ENCODE measurements at places on chromosomes 5 and 9. TPM values are rescaled to one million over a fixed set of nuclear protein-coding genes. Genes with fewer than 3 reads are reported as not detected.

DNA sequence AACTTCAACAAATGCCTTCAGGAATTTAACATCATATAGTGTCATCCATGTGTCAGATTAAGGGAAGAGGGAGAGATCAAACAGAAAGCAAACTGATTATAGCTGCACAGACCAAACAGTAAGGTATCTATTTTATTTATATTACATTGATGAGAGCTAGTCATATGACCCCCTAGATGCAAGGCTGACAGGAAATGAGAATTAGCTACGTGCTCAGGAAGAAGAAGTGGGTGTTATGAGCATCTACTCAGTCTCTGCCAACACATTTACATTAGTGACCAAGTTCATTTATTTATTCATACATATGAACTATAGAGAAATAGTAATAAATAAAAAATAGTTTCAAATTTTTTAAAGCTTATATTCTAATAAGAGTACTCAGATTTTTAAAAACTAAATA is 787.3 kb downstream of the KCTD16 start:
- H3K27me3 ChIP-seq, result no peaks in the 10 kb centered on the region
- H3K4me1 ChIP-seq, result no peaks in the 10 kb centered on the region
- no peak for DNase-seq
- H3K27ac ChIP-seq, result no peak overlapping the region

SKP2 gene
- total RNA-seq, result 49.7 TPM

TRPM3 gene
- total RNA-seq, result not detected

- no peaks in the 10 kb centered on the region for H3K27me3 ChIP-seq
- DNase-seq, result no peak
Measured at GRCh38 chr9:120902569-120903535, 23.7 kb downstream of the TRAF1 start.

GRCh38 chr5:114948363-114948762 is 221.3 kb downstream of the TRIM36 start:
- no peaks in the 10 kb centered on the region for H3K4me1 ChIP-seq
- no peak for DNase-seq
- H3K27ac ChIP-seq, result no peak overlapping the region
- H3K4me3 ChIP-seq, result no peak overlapping the region

MEIKIN gene
- not detected for total RNA-seq

GRCh38 chr5:145936401-145937131 is at the start of gene SH3RF2:
Gene SH3RF2 (plus strand): TSS chr5:145936578. CDS start chr5:145937929, 1,351 bp downstream.
- H3K36me3 ChIP-seq, result no peaks in the 10 kb centered on the region
- no peak within 1 kb of the TSS for H3K27ac ChIP-seq
- H3K27me3 ChIP-seq, result no peaks in the 10 kb centered on the region
- H3K4me3 ChIP-seq, result no peak within 1 kb of the TSS
- no peaks in the 10 kb centered on the region for H3K4me1 ChIP-seq

DNA sequence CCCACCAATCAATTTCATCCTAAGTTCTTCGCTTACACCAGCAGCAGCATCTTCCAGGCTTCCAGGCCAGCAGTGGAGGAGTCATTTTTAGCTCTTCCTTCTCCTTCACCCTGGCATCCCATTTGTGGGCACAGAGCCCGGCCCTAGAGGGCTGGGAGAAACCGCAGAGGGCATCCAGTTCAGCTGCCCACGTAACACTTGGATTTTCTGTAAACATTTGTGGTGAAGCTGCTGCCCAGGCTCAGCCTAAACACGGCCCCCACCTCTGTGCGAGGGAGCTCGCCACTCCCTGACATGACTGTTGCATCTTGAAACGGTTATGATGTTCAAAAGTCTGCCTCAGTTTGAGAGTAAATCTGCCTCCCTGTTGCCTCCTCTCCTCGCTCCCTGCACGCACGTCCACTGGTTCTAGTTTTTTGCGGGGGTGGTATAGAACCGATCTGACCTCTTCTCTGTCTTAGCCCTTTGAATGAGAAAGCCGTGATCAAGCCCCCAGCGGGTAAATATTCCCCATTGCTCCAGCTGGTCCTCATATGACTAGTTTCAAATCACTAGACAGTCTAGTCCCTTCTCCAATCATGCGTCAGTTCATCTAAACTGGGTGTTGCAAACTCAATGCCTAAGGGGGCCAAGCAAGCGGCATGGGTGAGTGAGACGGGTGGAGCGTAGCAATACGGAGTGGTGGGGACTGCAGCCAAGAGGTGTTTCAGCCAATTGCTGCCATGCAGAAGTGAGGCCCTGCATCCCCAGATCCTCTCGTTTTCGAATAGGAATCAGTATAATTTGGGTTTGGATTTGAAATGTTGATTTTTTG is 34.9 kb upstream of the N4BP3 start:
- no peak for DNase-seq
- H3K27me3 ChIP-seq, result no peaks in the 10 kb centered on the region
- H3K27ac ChIP-seq, result no peak overlapping the region
- no peaks in the 10 kb centered on the region for H3K36me3 ChIP-seq

DNA sequence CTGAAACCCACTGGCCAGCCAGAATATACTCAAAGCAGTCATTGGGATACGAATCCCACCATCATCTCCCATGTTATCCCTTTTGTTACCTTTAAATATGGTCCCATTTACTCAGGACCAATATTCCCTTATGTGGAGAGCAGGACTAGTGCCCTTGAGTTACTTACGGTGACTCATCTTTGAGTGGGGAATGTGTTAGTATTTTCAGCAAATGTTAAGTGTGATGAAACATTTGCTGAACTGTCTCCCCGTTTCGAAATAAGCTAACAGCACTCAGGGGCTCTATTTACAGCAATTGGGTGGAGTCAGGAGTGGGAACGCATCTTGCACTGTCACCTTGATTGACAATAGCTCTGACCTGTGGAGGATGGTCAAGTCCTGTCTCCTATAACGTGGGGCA is 67.4 kb downstream of the CTSL start:
- H3K36me3 ChIP-seq, result no peaks in the 10 kb centered on the region
- H3K4me1 ChIP-seq, result 0 out of 2 replicates have a peak, but pooled peaks cover 3% of the 10 kb centered on the region
- no peaks in the 10 kb centered on the region for H3K27me3 ChIP-seq
- no peak overlapping the region for H3K27ac ChIP-seq
- H3K4me3 ChIP-seq, result no peak overlapping the region

DNA sequence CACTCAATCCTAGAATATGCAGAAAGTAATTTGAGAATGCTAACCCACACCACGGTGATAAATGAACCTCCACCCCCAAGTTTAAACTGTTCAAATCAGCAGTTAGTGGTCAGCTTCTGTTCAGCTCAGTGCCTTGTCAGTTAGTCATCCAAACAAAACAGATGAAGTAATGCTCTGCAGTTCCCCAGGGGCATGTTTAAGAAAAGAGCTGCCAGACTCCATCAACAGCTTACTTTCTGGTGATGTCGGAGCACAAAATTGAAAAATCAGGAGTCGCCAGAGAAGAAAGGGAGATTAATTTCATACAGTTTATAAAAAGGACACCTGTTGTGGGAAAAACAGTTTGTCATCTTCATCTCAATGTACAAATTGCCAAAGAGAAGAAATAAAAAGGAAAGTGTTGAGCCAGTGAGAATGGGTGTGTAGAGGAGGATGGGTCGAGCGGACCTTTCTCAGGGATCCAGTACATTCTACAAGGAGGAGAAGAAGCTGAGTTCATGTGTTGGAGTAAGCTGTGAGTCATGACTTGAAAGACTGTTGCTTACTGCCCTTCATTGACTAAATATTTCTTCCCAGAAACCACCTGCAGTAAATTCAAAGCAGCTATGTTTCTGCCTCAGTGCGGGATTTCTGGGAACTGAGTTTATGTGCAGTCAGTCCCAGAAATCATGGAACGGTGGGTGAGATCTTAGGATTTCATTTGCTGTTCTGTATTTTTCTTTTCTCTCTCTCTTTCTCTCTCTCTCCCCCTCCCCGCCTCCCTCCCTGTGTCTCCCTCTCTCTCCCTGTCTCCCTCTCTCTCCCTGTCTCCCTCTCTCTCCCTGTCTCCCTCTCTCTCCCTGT is 13.7 kb downstream of the TRIO start:
- peaks cover 60% of the 10 kb centered on the region for H3K4me1 ChIP-seq
- peak overlapping the region; percentile 20 for H3K4me3 ChIP-seq
- H3K27me3 ChIP-seq, result no peaks in the 10 kb centered on the region
- H3K36me3 ChIP-seq, result no peaks in the 10 kb centered on the region
- DNase-seq, result peak; percentile 67

- no peak overlapping the region for H3K27ac ChIP-seq
- DNase-seq, result no peak
- peak overlapping the region; percentile 86 for H3K4me3 ChIP-seq
- H3K36me3 ChIP-seq, result no peaks in the 10 kb centered on the region
- no peaks in the 10 kb centered on the region for H3K4me1 ChIP-seq
Measured at GRCh38 chr5:115170134-115170928, 623 bp upstream of the TRIM36 start.

DNA sequence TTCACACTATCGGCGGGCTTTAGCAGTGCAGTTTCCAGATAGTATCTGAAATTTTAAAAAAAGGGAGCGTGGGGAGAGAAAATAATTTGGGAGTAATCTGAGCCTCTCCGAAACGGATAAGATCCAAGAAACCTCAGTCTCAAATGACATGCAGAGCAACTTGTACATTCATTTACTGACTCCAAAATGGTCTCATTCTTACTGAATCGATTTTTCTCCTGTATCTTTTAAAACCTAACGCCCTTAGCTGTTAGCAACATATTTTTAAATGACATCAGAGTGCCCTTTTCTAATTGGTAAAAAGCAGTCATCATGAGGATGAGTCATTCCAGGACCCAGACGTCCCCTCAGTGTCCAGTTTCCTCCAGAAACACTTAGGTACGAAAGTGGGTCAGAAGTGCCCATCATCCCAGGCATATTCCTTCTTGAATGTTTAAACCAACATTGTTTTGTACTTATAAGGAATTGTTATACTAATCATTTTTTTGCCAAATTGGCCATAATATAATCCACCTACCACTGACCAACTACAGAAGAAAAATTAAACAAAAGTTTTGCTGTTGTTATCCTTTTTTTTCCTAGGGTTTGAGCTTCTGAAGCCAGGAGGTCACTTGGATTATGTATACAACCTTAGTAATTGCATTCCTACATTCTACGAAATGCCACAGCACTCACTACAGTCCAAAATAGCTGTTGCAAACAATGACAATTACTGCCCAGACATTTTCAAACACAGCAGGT is 354.4 kb downstream of the ADAMTS6 start:
- no peaks in the 10 kb centered on the region for H3K4me1 ChIP-seq
- H3K27ac ChIP-seq, result no peak overlapping the region
- no peaks in the 10 kb centered on the region for H3K27me3 ChIP-seq
- no peak for DNase-seq
- H3K36me3 ChIP-seq, result no peaks in the 10 kb centered on the region

DNA sequence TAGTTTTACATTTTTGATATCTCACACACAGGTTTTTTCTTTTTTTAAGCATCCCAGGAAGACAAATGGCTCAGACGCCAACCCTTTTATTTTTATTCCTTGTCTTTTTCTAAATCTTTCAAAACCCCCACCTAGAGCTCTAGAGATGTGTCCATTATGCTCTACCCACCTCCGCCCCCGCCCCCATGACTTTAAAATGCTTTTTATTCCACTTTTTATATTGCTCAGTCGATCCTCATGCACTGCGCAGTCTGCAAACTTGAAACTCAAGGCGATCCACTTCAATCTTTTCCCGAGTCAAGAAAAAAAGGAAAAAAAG is 411 bp upstream of the MAT2B start:
- no peaks in the 10 kb centered on the region for H3K36me3 ChIP-seq
- no peak for DNase-seq
- H3K4me3 ChIP-seq, result peak overlapping the region; percentile 84
- peak overlapping the region; percentile 43 for H3K27ac ChIP-seq

Data from GM12878 (cell line).